ENCODE measurements at places on chromosomes 16 and 17.

DNA sequence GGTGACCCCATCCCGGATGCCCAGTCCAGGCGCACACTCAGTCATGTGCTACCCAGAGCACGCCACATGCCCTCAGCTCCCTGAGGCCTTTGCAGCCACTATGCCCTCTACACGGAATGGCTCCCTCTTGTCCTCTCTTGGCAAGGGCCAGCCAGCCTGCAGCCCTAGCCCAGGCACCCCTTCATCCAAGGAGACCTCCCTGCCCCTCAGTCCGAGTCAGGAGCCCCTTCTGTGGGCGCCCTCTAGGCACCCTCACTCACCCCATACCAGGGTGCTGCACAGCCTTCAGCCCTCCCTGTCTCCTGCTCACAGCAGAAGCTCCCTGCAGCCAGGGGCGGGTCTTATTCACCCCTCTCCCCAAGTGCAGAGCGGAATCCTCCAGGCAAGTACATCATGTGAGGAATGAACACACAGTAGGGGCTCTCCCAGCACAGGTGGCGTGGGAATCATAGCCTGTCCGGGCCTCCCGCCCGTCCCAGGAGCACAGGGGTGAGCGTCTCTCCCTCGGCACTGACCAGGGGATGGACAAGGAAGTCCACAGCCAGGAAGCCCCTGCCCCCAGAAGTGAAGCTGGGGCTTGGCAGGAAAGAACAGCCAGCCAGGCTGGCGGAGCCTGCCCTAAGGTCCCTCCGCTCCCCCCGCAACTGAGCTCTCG is 186.9 kb downstream of the RBFOX3 start:
- DNase-seq = no peak

DNA sequence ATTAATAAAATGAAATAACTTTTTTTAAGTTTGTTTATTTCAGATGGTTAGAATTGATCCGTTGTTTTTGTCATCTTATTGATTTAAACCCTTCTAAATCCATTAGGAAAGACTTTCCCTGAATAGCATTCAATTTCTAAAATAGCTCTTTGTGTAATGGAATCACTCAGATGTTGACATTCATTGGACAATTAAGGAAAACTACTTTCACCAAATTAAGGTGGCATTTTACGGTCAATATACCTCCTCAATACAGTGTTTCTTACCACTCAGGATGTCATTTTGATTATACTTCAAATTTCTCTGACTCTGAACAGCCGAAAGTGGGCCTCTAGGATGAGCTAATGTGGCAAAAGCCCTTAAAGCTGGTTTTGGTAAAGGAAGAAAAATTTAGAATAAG is 1.8 kb downstream of the ARL6IP1 start:
- no peak for DNase-seq

- DNase-seq = no peak
Measured at GRCh38 chr16:31177136-31177535, 2.8 kb upstream of the FUS start.

- DNase-seq = no peak
Measured at GRCh38 chr17:82120148-82120547, 22.1 kb upstream of the FASN start.

DNA sequence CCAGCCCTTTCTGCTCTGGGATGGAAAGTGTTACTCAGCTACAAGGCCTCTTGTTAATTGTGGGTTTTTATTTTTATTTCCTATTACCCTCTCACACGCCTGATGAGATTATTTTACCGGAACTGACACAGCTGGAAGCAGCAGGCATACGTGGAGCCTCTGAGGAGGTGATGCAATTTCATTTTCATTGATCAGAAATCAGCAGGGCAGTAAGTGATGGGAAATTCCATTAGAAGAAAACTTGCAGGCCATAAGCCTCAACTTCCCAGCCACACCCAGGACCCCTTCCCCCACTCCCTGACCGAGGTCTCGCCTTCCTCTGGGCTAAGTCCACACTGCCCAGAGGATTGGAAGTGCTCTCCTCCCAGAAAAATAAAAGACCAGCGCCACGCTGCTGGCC is 69.7 kb downstream of the ZFHX3 start:
- no peak for DNase-seq

- no peak for DNase-seq
Measured at GRCh38 chr17:45857977-45858708, 13.5 kb downstream of the SPPL2C start.

DNA sequence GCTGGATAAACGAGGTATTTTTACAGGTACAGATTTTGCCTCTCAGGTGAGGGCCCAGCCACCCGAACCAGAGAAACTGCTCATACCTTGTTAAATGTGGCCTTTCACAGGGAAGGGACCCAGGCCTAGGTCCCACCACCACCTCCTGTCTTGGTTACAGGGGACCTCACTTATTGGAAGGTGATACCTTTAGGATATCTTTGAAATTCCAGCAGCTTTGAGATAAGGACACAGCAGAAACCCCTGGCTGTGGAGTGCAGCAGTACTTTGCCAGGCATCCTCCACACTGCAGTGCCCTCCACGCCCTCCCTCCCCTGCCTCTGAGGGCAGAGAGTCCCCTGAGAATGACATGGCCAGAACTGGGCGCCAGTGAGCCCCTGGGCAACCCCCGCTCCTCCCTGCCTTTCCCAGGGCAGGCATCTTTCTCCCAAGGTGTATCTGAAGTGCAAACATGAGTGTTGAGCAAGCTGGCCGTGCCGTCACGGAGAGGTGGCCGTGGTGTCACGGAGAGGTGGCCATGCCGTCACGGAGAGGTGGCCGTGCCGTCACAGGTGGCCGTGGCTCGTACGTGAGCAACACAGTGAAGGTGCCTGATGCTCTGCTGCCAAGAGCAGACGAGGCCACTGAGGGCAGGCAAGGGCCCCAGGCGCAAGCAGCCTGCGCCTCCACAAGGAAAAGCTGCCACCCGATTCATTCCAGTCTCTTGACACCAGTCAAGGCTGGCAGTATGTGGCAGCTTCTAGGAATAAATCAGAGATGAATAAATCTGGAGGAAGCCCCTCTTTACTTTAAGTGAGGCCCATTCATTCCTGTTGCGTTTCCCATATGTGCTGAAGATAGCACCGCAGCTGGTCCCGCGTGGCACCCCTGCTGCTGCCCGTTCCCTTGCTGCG is 134.5 kb upstream of the CHMP6 start:
- DNase-seq = no peak

DNA sequence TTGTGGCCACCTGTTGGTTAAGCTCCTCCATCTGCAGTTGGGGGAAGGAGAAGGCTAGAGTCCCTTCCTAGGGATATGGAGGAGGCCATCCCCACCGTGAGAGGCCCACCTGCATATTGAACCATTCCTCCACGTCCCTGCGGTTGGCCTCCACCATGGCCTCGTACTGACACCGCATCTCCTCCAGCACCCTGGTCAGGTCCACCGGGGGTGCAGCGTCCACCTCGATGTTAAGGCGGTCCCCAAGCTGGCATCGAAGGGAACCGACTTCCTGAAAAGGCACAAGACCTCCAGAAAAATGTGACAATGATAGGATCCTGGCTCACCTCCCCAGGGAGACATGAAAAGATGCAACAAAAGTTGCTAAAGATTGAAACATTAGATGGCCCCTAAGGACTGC is 3.0 kb downstream of the KRT32 start:
- no peak for DNase-seq

GRCh38 chr17:77442976-77443747 is 302.4 kb downstream of the SEC14L1 start:
- DNase-seq = no peak

DNA sequence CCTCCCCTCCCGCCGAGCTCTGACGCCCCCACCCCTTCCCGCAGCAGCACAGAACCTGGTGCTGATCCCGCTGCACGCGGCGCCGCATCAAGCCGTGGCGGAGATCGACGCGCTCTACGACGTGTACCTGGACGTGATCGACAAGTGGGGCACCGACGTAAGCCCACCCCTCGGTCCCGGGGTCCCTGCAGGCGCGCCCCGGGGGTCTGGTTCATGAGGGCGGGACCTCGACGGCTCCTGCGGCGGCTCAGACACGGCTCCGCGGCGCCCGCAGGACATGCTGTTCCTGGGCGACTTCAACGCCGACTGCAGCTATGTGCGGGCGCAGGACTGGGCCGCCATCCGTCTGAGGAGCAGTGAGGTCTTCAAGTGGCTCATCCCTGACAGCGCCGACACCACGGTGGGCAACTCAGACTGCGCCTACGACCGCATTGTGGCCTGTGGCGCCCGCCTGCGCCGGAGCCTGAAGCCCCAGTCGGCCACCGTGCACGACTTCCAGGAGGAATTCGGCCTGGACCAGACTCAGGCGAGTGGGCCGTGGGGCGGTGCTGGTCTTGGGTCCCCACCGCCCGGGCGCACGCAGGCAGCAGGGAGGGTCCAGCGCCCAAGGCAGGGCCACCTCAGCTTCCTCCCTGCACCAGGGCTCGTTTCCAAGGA is 1.4 kb downstream of the DNASE1L2 start:
- DNase-seq = no peak

DNA sequence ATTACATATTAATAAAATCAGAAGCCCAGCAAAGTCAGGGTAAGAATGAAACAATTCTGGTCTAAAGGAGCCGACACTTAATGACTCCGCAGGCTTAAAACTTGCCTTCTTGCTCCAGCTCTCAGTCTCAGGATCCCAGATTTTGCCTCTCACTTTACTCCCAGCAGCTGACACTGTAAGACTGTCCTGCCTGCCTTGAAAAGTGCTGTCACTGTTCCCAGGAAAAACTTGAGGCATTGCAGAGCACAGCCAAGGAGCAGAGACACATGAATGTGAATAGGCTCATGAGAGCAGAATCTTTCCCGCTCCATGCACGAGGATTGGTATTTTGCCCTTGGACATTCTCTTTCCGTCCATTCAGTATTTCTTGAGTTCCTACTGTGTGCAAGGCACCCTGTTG is 457.6 kb upstream of the ZFHX3 start:
- no peak for DNase-seq

GRCh38 chr16:47622451-47623176 is 161.5 kb downstream of the PHKB start:
- no peak for DNase-seq

- DNase-seq = no peak
Measured at GRCh38 chr17:41013606-41014005, 4.7 kb upstream of the KRTAP3-1 start.
